EH (cell line): ENCODE measurements at places on chromosomes 6 and 20.

DNA sequence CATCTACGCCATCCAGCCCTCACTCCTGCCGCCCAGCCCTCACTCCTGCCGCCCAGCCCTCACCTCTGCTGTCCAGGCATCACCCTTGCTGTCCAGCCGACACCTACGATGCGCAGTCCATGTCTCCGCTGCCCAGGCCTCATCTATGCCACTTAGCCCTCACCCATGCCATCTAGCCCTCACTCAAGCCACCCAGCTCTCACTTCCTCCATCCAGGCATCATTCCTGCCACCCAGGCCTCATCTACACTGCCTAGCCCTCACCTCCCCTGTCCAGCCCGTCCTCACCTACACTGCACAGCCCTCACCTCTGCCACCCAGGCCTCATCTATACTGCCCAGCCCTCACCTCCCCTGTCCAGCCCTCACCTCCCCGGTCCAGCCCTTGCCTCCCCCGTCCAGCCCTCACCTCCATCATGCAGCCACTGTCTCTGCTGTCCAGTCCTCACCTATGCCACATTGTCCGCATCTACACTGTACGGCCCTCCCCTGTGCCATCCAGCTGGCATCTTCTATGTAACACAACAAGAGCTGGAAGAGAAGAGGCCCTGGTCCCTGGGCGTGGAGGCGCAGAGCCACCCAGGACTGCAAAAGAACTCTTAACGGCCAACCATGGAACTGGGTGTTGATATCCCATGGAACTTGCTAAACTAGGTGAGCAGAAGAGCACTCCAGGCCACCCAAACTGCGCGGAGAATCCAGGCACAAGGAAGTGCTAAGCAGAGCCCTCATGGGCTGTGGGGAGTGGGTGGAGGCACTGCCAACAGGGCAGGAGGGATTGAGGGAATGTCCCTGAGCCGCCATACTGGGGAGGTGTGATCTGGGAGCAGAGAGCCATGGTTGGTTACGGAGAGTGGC is 31.0 kb downstream of the RNASET2 start:
- DNase-seq = no peak

- peak; percentile 57 for DNase-seq
These were observed 100.7 kb downstream of the FOXO3 start for GRCh38 chr6:108661430-108661829.

GRCh38 chr6:170203212-170203611 is 87.7 kb downstream of the DLL1 start:
- no peak for DNase-seq

DNA sequence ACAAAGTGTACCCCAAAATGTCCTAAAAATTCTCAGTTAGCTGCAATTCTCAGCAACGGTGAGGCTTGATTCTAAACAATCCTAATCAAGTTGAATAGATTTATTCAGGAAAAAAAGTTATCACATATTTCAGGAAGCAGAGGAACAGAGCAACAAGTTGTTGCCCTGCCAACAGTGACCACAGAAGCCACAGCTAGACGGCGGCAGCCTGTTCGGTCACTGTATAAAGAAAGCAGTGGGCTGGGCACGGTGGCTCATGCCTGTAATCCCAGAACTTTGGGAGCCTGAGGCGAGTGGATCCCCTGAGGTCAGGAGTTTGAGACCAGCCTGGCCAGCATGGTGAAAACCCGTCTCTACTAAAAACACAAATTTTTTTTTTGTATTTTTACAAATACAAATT is 171.2 kb upstream of the BMP5 start:
- DNase-seq = peak; percentile 10

GRCh38 chr6:63307581-63308246 is 12.1 kb downstream of the LGSN start:
- peak; percentile 59 for DNase-seq

GRCh38 chr20:35462351-35462750 is 7.0 kb downstream of the CEP250 start:
- no peak for DNase-seq

DNA sequence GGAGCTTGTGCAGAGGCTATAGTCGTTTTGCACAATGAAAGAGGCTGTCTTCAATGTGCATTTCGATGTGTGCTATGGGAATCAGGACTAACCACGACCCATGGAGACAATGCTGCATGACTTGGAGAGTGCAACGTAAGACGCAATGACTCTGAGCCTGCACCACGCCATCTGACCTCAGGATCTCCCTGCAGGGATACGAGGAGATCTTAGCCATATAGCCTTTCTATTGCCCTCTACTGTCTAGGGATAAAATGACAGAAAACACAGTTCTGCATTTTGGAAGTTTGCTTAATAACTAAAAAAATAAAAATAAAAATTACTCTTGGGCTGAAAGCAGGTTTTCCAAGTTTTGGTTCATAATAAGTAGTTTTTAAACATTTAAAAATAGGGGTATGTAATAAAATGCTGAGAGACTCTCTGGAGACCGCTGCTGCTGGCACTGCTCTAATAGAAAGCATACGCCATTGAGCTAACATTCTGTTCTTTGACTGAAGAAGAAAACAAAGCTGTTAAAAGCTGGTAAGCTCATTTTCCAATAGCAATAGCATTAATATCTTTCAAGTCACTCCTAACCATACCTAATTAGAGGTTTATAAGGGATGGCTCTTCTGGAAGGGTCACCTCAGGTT is 87.2 kb downstream of the PDE7B start:
- peak; percentile 37 for DNase-seq

- peak; percentile 64 for DNase-seq
These were observed 79.3 kb downstream of the CAP2 start for GRCh38 chr6:17472653-17473183.
